ENCODE measurements at places on chromosomes 4 and X.
A peak's percentile ranks its signal among the peaks of the same experiment; 100 is the strongest.

DNA sequence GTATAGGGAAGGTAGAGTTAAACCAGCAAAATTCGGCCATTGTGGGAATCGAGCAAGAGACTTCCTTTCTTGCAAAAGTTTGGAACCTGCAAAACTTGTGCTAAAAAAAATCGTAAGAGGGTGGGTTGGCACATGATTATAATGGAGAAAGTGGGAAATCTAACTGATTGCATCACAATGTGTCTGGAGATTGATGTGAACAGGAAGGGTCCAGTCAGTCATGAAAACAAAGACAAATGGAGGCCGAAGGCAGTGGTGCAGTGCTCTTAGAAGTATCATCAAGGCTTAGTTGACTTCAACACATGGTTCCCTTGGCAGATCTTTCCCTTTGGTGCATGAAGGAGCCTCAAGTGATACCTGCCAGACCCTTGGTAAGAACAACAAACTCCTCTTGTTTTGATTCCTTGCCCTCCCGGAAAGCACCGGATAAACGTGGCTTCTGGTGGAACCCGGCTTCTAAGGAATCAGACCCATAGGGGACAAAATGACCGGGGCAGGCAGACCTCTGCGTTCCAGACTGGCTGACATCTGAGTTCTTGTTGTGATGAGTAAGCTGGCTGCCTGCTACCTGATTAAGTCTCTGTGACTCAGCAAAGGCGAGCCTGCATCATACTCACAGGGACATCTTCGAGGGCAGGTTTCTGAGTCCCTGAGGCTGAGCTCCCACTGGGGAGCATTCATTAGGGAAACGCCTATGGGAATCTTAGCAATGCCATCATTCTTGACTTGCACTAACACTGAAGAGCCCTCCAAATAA is 87.7 kb upstream of the MAP3K15 start:
- DNase-seq = peak; percentile 89

DNA sequence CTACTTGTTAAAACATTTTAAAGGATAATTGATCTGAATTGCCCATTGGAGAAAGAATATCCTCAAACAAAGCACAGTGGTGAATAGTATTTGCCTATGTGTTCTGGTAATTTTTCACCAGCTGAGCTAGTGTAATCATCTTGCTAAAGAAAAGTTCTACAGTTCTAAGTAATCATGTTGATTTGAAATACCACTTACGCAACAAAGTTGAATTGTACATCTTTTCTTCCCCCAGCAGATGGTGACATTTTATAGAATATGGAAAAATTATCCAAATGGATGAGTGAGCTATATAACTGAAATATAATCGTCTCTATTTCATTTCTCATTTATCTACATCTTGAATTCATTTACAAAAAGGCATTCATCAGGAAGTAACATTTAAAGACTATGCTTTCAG is 9.7 kb upstream of the ZNF674 start:
- DNase-seq = peak; percentile 47

DNA sequence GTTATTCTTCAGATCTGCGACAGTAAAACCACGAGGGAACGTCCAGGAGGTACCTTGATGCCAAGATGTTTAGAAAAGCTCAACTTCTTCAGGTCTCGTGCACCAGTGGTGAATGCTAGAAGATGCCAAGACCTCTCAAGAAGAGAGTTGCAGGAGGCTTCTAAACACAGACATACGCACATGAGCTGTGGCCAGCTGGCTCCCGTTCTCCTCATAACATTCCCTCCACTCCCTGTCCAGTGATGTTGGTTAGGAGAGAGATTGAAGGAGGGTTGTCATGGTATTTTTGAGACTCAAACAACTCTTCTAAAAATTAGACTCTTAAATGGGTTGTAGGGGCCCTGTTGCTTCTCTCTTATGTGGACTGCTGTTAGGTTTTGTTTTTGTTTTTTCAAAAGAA is 184.3 kb downstream of the QDPR start:
- no peak for DNase-seq

DNA sequence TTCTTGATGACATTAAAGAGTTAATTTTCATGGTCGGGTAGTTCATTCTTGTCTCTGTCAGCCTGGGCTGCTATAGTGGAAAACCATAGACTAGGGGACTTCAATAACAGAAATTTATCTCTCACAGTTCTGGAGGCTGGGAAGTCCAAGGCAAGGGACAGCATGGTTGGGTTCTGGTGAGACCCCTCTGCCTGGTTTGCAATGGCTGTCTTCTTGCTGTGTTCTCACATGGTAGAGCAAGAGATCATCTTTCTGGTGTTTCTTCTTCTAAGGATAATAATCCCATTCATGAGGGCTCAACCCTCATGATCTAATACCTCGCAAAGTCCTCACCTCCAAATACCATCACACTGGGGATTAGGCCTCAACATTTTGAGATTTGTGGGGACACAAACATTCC is 50.1 kb downstream of the RHOH start:
- no peak for DNase-seq

- peak; percentile 39 for DNase-seq
Measured at GRCh38 chrX:84729809-84730208, 227.6 kb upstream of the HDX start.

GRCh38 chr4:149095001-149095400 is 652.8 kb upstream of the NR3C2 start:
- no peak for DNase-seq

- DNase-seq = no peak
Measured at GRCh38 chr4:76801621-76802235, 96.2 kb downstream of the SOWAHB start.

- no peak for DNase-seq
Measured at GRCh38 chr4:136343340-136343739, 1189.0 kb downstream of the PCDH18 start.

DNA sequence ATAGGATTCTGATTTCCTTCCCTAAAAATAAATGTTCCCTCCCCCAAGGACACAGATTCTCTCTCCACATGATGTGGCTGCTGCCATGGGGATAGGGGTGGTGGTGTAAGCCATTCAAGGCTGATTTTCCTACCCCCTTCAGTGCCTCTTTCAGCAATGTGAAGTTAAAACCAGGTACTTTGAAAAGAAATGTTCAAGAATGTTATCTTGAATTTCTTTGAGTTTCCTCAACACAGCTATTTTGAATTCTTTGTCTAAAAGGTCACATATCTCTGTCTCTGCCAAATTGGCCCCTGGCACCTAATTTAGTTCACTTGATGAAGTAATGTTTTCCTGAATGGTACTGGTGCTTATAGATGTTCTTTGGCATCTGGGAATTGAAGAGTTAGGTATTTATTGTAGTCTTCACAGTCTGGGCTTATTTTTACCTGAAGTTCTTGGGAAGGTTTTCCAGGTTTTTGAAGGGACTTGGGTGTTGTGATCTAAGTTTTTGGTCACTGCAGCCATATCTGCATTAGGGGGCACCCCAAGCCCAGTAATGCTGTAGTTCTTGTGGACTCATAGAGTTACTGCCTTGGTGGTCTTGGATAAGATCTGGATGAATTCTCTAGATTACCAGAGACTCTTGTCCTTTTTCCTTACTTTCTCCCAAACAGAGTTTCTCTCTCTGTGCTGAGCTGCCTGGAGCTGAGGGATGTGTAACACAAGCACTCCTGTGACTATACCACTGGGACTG is 7.6 kb upstream of the DIPK2B start:
- DNase-seq = no peak

DNA sequence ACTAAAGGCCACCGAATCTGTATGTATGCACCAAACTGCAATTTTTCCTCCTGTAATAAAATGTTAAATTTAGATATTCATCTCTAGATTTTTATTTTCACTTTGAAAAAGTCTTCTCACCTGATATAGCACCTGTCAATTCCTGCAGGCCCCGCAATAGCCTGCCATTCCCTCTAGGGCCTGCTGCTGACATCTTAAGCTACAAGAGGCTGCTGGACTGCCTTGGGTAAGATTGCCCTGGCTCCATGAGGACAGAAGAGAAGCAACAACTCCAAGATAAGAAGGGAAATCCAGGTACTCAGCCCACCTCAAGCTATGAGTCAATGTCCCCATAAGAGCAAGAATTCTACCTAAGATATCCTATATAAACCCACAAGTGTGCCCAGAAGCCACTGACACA is 230.2 kb upstream of the AGTR2 start:
- DNase-seq = no peak

DNA sequence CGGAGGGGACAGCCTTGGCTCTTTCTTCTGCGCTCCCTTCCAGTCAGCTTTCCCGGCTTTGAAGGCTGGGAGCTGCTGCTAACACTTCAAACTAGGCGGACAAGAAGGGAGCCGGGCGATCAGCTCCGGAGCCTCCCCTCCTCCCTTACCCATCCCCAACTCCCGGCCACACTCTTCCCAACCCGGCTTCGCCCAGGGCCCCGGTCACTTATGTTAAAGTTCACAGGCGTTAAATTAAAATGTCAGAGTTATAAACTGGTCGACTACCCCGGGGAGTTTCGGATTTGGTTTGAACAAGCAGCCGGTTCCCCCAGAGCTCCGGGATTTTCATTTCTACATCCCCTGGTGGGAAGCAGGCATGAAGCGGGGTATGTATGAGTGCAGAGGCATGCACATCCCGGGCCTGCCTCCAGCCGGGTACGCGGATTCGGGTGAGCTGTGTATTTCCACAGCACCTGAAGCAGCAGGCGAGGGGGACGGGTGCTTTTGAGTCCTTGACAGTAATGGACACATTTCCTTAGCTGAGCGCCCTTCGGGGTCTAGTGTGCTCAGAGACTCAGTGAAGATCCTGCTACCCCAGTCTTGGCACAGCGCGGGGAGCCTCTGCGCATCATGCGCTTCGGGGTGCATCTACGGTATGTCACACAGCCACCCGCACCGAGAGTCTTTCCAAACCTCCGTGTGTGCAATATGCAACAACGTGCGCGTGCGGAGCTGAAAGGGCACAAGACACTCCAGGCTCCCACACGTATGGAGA is 880 bp downstream of the UNC5C start:
- peak; percentile 29 for DNase-seq

DNA sequence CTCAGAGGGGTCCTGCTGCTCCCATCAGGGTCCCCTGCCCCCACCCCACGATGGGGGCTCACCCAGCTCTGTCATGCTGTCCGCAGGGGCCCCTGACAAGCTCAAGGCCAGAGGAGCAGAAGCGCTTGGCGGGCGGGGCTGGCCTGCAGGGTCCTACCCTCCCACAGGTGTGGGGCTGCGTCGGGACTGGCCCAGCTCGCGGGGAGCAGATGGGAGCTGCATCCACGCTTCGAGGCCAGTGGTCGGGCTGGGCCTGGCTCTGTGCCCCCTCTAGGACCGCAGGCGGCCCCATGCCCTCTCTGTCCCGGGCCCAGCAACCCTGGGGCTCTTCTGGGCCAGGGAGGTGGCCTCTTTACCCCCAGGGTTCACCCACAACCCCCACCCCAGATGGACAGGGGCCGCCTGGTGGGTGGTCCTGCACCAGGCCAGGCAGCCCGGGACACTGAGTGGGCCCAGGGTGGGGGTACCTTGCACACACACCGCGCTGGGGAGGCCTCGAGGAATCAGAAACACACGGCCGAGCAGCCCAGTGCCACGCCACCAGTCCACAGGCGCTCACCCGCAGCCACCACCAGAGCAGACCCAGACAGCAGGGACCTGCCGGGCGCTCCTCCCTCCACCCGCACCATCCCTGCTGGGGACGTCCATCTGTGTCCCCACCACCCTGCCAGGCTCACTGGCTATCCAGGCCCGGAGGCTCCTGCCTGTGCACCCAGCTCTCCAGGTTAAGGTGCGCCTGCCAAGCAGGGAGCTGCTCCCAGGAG is 30.0 kb downstream of the TACC3 start:
- no peak for DNase-seq

GRCh38 chrX:114626323-114626722 is 42.4 kb downstream of the HTR2C start:
- DNase-seq = peak; percentile 32

DNA sequence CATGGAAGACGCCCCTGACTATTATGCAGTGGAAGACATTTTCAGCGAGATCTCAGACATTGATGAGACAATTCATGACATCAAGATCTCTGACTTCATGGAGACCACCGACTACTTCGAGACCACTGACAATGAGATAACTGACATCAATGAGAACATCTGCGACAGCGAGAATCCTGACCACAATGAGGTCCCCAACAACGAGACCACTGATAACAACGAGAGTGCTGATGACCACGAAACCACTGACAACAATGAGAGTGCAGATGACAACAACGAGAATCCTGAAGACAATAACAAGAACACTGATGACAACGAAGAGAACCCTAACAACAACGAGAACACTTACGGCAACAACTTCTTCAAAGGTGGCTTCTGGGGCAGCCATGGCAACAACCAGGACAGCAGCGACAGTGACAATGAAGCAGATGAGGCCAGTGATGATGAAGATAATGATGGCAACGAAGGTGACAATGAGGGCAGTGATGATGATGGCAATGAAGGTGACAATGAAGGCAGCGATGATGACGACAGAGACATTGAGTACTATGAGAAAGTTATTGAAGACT is 3.6 kb downstream of the TSPYL2 start:
- no peak for DNase-seq

DNA sequence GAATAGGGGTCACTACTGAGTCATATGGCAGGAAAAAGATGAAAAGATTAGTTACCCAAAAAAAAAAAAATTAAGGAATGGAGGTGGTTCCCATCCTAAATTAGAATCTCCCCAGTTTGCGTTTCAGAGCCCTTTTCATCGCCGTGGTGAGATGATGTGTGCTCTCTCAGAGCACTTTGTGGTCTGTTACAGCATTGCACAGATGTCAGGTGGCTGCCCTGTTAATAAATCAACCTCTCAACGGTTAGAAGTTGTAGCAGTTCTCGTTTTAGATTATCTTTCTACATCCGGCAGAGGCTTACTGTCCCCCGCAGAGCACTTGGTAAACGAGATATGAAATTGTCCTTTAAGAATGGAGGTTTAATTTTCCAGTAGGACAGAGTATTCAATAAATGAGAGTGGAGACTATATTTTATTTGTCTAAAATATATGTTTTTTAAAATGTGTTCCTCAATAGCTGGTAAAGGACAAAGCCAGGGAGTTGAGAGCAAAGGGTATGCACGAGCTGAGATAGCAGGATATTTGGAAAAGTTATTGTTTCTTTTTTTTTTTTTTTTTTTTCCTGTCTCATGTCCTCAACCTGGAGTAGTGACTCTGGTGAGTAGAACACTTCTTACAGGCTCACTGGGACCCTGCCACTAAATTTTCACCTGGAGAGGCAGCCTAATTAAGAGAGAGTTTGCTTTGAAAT is 26.9 kb downstream of the AFF1 start:
- DNase-seq = no peak

GRCh38 chr4:53962516-53963225 is 101.7 kb downstream of the CHIC2 start:
- DNase-seq = peak; percentile 80

- peak; percentile 10 for DNase-seq
Measured at GRCh38 chrX:10199212-10199611, 42.4 kb downstream of the CLCN4 start.

GRCh38 chr4:73139991-73140390 is 70.5 kb upstream of the COX18 start:
- no peak for DNase-seq

GRCh38 chr4:18442957-18443356 is 421.4 kb upstream of the LCORL start:
- no peak for DNase-seq

GRCh38 chrX:154325541-154325940 is 29.9 kb downstream of the TKTL1 start:
- DNase-seq = no peak

DNA sequence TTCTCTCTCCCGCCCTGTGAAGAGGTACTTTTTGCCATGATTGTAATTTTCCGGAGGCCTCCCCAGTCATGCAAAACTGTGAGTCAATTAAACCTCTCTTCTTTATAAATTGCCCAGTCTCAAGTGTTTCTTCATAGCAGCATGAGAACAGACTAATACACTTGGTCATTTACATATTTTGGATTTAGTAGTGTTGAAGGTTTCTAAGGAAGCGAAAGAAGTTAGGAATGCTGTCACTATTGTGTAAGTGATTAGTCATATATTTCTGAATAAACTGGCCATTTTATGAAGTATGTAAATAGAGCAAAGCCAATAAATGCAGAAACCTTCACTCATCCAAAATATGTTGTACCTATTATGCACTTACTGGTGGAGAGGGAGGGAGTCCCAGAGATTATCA is 34.4 kb upstream of the GK2 start:
- DNase-seq = peak; percentile 45
